ENCODE measurements at places on chromosomes 2 and 18.

- no peak for DNase-seq
Observed at GRCh38 chr18:75346671-75347070, 80.8 kb downstream of the SMIM21 start.

- DNase-seq: no peak
Observed at GRCh38 chr2:150095361-150096095, 391.9 kb downstream of the RND3 start.

DNA sequence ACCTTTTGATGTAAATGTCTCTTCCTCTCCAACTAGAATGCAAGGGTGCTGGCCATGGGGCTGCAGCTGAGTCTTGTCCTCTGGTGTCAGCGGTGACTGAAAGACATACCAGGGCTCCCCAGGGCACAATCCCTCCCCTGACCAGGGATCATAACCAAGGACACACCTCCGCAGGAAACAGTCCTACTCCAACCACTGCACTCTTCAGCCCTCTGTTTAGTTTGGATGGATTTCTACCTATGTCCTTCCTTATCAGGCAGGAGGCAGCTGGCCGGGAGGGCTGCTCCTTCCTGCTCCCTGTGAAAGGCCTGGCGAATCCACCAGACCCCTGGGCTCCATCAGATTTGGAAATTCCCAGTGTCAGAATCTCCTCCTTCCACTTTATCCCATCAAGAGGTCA lies 185.2 kb upstream of the ID2 start:
- no peak for DNase-seq

GRCh38 chr2:144950899-144951560 lies 431.1 kb upstream of the ZEB2 start:
- DNase-seq: no peak

DNA sequence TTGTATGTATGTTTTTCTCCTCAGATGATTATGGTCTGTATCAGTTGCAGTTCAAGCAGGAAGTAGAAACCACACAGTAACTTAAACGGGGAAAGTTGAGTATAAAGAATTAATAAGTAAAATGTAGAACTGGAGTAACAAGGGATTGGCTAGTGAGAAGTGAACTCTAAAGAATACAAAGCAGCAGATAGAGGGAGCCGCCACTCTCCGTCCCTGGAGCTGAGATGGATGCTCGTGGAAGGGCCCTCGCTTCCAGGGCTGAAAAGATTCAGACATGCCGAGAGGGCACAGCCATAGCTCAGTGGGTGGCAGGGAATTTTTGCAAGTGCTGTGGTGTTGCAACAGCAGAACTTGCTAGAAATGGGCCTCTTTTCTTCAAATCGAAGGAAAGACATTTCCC lies 155.8 kb downstream of the COL6A3 start:
- DNase-seq: no peak

GRCh38 chr2:53818854-53819435 lies 32.1 kb downstream of the ERLEC1 start:
- DNase-seq: no peak

- DNase-seq: no peak
Observed at GRCh38 chr2:208609166-208609804, 202.7 kb downstream of the PTH2R start.
